Epithelial cell of proximal tubule (primary cell): ENCODE measurements at places on chromosomes 16 and 17.

GRCh38 chr17:53032861-53033271, 789.9 kb upstream of the KIF2B start:
- peak; percentile 56 for DNase-seq

DNA sequence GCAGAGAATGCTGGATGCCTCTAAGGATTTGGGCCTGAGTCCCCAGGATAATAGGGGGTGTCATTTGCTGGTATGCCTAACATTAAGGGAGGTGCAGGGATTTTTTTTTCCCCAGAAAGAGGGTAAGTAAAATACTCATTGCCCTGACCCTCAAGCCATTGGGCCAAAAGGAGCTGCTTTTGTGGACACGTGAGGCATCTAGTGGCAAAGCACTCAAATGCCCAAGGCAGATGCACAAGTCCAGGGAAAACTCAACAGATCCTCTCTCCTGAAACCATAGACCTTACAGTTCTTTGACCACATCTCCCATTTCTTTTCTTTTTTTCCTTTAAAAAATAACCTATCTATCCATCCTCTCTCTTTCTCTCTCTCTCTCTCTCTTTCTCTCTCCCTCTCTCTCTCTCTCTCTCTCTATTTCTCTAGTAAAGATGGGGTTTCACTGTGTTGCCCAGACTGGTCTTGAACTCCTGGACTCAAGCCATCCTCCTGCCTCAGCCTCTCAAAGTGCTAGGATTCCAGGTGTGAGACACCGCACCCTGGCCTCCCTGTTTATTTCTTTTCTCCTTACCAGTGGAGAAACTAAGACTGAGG, 11.8 kb downstream of the IRX5 start:
- DNase-seq, result no peak

DNA sequence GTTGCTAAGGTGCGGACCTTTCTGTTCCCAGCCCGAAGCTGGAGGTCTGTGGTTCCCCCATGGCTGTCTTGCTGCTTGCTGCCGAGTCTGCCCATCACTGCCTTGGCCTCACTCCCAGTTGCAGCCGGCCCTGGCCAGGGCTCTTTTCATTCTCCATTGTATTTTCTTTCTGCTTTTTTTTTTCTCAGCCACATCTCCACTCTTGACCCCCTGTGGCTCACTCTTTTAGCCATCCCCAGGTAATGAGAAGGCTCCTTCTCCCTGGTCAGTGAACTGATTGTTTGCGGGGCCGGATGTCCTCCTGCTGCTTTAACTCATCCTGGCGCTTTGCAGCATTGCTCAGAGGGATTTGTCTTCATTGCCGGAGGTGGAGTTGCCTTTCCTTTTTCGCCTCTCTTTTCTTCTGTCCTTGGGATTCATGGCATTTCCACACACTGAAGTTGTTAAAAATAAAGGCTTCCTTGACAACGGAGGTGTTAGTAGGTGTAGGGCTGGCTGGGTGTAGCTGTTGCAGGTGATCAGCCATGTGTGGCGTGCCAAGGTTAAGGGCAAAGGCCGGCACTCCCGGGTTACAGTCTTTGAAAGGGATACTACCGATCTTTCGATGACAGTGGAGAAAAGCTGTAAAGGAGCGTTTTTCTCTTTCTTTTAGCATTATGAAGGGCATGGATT, 34.1 kb downstream of the MAP2K6 start:
- peak; percentile 47 for DNase-seq

GRCh38 chr17:36940313-36941264, 3.3 kb downstream of the LHX1 start:
- DNase-seq, result no peak

DNA sequence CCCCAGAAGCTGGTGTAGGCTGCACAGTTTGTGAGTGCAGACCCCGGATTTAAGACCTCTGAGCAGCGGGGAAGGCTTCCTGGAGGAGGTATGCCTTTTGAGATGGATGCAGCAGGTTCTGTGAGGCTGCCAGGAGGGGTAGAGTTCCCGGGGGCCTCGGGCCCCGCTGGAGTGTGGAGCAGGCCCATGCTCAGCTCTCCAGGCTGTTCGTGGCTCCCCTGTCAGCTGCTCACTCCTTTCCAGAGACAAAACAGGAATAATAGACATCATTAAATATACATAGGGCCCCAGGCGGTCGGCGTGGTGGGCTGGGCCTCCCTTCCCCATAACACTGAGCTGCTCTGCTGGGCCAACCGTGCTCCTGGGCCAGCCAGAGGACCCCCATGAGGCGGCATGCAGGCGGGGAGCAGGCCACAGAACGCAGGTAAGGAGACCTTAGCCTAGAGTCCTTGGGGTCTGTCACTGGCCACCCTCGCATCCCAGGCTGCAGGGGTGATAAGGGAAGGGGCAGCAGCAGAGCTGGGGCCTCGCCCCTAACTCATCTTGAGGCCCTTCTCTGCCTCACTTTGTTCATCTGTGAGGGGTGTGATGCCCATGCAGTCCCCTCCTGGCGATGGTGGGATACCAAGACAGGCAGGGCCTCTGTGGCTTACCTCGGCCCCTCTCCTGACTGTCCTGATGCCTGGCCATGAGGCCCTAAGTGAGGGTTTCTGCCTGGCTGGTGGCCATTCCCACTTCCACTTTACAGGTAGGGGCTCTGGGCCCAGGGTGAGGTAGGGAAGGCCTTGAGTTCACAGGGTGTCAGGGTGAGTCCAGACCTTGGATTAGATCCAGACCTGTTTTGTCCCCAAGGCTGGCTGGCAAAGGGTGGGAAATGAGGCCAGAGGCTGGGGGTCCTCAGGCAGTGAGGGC, at the start of gene MYO15A:
MYO15A (plus strand) TSS at position 356 of the 912 bp plus-strand sequence. CDS start 10,045 bp downstream, outside the sequence.
- DNase-seq, result no peak

DNA sequence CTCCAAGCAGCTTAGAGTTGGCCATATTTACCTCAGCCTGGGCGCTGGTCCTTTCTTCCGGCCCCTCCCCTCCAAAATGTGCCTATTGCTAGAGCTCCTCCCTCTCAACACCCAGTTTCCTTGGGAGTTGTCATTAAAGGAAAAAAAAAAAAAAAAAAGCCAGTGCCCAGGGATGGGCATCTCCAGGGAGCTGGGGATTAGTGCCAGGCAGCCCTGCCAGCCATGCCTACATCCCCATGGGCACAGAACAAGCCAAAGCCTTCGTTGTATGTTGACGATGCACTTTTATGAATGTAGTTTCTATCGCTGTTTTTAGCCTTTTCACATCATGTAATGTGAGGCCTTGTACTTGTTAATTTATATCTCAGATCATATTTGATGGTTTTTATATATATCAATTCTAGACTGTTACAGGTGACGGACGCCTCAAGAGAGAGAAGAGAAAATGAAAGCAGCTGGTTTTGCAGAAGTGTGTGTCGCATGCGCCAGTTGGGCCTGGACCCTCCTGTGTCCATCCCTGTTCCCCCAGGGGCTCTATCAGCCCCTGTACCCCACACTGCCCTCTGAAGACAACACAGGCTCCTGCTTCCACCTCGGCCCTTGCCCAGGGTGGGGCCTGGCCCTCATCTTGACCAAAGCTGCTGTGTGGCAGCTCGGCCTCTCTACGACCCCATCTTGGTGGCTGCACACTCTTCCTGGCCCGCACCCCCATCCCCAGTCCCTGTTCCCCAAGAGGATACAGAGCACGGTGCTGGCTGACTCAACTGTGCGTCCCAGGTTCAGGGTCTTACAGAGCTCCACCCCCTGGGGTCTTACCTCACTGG, 4.8 kb downstream of the LIMD2 start:
- DNase-seq, result no peak

DNA sequence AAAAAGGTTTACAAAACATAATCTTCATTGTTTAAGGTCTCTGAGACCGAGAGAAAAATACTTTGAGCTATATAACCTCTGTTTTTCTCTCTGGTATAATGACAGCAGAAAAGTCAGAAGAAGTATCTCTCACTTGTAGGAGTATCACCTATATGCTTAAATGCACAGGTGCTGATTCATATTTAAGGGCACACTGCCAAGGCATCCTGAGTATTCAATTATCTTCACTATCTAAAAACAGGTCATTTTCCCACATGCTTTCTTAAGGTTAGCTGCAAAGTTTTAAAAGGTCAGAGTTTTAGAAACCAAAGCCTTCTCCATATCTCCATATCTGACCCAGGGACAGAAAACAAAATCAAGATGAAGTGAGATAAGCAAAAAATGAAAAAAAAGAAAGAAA, 99.3 kb upstream of the C17orf78 start:
- DNase-seq, result no peak

DNA sequence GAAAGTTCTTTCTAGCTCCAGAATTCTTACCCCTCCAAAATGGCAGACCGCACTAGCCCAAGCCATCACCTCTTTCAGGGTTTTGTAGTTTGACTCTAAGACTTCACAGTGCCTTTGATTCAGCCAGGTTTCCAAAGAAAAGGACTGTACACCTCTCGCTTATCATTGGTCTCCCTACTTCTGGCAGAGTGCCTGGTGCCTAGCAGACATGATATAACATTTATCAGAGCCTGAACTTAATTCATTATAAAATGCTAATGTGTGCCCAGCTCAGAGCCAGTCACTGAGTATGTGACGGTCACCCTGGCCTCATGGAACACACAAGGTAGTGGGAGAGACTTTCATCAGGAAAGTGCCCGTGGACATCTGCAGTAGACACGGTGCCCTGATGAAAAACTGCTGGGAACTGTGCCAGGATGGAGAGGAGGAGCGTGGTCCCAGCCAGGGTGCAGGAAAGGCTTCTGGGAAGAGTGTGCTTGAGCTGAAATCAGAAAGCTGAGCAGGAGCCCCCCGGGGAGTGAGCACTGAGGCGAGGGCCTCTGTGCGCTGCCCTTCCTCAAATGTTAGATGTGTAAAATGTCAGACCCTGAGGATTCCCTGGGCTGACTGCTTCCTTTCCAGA, 34.3 kb upstream of the LGALS9 start:
- DNase-seq, result no peak
